Right renal cortex interstitium (tissue), 3 donors: ENCODE measurements at places on chromosomes 16 and 17.

- DNase-seq = no peak
Measured at GRCh38 chr16:27330542-27330941, 16.8 kb downstream of the IL4R start.

DNA sequence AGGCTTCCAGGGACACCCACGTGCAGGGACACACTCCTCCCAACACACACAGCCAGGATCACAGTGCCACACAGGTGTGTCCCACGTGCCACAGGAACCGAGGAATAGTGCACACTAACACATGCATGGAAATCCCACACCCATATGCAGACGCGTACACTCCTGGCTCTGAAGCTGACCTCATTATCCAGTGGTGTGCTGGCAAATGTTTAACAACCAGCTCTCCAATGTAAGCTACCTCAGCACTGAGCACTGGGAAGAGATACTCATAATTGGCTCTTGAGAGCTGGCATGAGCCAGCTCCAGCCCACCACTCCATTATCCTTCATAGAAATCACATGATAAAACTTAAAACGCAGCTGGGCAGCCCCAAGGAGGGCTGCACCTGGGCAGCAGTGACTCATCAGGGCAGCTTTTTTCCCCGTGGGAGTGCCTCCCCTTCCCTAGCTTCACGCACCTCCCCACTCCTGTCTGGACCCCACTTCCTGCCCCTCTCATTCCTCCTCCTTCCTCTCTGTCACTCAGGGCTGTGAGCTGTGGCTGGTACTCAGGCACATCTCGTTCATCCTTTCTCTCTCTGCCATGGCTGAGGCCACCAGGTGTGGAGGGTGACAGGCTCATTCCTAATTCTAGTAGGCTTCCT lies 14.9 kb upstream of the TBX21 start:
- no peak for DNase-seq

- no peak for DNase-seq
Measured at GRCh38 chr17:17692353-17693252, 11.3 kb downstream of the RAI1 start.

DNA sequence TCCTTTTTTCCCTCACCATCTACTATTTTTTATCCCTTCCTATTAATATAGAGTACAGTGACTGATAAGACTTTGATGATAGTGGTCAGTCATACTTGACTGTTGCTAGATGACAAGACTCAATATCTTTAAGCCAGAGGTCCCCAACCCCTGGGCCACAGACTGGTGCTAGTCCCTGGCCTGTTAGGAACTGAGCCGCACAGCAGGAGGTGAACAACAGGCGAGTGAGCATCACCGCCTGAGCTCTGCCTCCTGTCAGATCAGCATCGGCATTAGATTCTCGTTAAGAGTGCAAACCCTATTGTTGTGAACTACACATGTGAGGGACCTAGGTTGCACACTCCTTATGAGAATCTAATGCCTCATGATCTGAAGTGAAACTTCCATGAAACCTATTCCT lies 341.3 kb downstream of the BCAS3 start:
- DNase-seq = no peak

- no peak for DNase-seq
Measured at GRCh38 chr17:32722733-32723132, 154.2 kb downstream of the MYO1D start.

DNA sequence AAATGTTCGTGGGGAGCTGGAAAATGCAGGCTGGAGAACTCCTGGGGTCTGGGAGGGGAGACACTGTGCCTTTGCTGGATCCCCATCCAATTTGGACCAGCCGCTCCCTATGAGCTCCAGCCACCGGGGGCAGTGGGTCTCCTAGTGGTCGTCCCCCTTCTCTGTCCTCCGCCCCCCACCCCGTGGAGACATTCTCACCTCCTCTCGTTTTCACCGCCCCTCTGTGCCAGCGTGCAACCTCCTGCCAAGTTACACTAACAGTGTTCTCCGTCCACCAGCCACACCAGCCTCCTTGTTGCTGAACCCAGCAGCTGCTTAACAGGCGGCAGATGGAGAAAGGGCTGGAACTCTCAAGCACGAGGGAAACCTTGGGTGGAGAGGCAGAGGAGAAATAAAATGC lies 67.4 kb upstream of the SOX9 start:
- no peak for DNase-seq

DNA sequence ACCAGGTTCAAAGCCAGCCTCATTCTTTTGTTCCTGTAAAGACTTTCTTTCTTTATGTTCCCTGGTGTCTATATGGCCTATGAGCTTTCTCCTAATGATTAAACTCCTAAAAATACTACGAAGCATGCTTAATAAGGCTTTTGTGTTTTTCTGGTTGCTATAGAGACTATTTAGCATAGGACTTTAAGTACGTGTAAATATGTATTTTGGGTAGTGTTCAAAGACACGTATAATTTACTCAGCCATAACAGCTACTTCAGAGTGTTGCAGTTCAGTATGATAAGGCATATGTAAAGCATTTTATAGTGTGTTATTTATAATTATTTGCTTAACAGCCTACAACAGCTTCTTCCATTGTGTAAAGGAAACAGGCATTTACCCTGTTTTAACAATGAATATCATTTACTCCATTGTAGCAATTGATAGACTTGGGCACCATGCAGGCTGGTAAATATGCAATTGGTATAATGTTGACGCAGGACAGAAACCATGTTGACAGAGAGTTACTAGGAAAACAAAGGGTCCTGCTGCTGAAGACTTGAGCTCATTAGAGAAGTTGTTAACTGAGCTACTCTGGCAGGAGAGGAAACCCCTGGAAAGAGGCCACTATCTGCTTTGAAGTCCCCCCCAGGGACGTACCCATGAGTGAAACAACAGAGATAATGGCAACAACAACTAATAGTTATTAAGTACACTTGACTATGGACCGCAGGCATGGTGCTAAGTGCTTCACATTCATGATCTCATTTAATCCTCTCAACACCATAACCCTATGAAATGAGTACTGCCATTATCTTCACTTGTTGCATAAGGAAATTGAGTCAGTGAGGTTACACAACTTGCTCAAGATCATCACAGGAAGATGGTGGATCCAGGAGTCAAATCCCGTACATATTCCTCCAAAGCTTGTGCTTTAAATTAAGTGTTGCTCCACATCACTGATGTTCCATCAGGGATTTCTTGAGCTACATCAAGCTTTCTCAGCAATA lies 342.2 kb upstream of the DYNLRB2 start:
- DNase-seq = peak; percentile 10

DNA sequence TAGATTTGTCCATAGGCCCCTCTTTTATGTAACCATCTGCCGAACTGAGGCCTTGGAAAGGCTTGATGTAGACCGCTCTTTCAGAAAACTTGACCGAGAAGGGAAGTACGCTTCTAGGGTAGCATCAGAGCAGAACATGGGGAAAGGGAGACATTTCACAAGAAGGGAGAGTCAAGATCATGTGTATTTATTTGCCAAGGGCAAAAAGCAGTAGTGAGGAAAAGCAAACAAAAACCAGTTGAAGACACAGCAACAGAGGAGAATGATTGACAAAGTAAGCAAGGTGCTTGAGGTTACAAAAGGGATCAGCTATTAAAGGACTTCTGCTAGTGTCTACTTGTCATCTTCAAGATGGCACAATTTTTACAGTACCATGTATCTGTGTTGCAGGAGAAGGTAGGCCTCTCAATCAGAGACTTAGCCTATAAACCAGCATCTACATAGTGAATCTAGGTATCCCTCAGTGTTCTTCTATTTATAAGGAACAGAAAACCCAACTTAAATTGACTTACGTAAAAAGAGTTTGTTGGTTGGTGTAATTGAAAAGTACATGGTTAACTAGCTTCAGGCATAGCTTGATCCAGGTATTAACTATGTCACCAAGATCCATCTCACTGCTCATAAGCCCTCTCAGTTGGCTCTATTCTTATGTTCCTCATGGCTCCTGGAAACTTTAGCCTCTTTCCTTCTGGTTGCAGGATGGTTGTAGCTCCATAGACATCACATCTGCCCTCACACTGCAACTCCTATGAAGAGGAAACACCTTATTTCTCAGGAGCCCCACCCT lies 288.4 kb downstream of the IRX3 start:
- no peak for DNase-seq

- no peak for DNase-seq
Measured at GRCh38 chr17:69060822-69061221, at the start of gene ABCA9. TSS of gene ABCA9 (minus strand) at chr17:69060927. CDS start at chr17:69051126, 9,801 bp downstream.

GRCh38 chr17:28892024-28892423 lies 5.5 kb downstream of the FLOT2 start:
- no peak for DNase-seq

- no peak for DNase-seq
Measured at GRCh38 chr17:81552244-81553017, at the start of gene FAAP100. TSS of gene FAAP100 (minus strand) at chr17:81552353. CDS start at chr17:81552330, 23 bp downstream.

- no peak for DNase-seq
Measured at GRCh38 chr16:6562986-6563385, 769.7 kb upstream of the RBFOX1 start.

- no peak for DNase-seq
Measured at GRCh38 chr16:50862818-50863643, 121.1 kb downstream of the CYLD start.

DNA sequence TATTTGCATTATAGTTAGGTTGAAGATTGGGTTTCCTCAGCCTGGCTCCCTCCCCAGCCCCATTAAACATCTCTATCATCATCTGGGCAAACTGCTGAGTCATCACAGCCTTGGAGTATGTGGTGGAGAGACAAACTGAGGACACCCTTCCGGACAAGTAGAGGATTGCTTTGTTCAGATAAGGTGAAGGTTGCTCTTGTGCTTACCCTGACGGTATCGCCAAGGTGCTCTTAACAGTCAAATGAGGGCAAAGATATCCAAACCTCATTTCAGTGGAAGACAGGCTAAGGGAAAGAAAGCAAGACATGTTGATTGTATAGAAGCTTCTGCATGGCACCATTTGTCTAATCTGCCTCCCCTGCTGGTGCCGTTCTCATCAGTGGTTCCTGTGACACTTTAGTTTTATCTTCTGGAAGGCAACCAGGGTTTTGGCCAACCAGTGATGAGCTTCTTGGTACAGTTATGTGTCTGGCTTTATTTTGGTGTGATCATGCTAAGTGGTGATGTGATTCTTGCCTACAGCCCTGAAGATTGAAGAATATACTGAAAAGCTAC lies 56.9 kb upstream of the LGALS9 start:
- DNase-seq = no peak

DNA sequence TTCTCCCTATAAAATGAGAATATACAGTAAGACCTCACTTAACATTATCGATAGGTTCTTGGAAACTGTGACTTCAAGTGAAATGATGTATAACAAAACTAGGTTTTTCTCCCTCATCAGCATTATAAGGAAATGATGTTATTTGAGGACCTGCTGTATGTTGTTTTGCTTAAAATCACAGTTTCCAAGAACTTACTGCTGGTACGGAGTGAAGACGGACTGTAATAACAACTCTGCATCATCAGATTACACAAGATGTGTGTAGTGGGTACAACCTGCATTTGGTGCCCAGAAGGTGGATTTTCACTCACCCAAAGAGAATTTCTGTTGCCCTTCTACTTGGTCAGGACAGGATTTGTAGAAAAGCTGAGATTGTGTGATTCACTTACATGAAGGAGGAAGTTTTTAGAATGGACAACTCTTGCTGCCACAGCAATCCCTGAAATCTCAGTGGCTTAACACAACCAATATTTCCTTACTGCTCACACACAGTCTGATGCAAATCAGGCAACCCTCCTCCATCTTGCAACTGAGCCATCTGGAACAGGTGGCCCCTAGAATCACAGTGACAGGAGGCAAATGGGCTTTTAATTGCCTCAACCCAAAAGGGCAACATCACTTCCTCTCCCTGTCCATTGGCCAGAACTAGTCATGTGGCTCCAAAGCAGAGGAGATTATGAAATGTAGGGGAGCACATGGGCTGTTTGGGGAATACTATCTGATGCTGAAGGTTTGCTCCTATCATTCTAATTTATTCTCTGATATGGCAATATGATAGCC lies 67.6 kb upstream of the CACNG5 start:
- DNase-seq = no peak

- no peak for DNase-seq
Measured at GRCh38 chr17:50161911-50162288, 3.9 kb upstream of the SGCA start.

DNA sequence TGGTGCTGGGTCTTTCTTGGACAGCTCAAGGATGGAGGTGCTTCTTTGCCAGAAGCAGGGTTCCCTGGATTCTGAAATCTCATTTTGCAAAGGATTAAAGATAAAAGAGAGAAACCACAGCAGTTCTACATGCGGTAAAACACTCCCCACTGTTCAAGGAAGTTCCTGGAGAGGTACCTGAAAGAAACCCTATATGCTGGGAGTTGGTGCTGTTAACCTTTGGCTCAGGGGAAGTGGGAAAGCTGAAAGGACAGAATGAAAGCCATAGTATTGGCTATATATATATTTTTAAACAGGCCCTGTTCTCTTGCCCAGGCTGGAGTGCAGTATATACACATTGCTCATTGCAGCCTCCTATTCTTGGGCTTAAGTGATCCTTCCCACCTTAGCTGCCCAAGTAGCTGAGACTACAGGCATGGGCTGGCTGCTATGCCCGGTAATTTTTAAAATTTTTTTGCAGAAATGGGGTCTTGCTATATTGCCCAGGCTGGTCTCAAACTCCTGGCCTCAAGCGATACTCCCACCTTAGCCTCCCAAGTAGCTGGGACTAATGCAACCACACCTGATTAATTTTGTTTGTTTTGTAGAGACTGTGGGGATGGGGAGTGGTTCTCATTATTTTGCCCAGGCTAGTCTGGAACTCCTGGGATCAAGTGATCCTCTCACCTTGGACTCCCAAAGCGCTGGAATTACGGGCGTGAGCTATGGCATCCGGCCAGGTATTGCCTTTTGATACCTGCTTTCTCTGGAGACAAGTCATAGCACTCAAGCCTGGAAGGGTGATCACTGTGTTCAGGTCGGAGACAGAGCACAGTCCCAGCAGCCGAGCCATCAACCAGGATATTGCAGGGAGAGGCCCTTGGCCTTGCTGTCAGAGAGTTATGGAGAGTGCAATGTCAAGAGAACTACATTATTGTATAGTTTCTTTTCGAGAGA lies 55.2 kb downstream of the MSI2 start:
- DNase-seq = no peak

GRCh38 chr17:80385046-80385445 lies 29.9 kb upstream of the ENDOV start:
- no peak for DNase-seq

DNA sequence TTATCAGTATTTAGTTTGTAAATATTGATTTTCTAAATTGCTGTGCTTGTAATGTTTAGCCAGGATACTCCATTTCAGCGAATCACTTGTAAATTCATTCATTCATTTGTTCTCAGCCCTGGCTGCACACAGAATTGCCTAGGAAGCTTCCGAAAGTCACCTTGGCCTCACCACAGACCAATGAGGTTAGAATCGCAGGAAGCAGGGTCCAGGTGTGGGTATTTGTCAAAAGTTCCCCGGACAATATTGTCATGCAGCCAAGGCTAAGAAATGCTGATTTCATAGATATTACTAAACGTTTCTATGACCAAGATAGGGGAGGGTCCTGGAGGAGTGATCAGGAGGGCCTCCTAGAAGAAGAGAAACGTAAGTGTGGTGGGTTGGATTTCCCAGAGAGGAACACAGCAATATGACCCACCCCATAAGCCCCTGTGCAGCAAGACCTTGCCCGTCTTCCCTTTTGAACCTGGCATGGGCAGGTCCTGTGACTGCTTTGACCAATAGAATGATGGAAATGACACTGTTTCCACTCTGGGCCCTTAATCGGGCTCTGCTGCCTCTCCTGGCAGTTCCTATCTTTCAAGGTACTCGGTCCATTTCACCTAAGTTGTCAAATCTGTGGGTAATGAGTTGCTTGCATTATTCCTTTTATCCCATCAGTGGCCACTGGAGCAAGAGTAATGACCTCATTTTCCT lies 238.7 kb downstream of the FOXL1 start:
- no peak for DNase-seq
